ENCODE measurements at places on chromosomes 7 and 10.

DNA sequence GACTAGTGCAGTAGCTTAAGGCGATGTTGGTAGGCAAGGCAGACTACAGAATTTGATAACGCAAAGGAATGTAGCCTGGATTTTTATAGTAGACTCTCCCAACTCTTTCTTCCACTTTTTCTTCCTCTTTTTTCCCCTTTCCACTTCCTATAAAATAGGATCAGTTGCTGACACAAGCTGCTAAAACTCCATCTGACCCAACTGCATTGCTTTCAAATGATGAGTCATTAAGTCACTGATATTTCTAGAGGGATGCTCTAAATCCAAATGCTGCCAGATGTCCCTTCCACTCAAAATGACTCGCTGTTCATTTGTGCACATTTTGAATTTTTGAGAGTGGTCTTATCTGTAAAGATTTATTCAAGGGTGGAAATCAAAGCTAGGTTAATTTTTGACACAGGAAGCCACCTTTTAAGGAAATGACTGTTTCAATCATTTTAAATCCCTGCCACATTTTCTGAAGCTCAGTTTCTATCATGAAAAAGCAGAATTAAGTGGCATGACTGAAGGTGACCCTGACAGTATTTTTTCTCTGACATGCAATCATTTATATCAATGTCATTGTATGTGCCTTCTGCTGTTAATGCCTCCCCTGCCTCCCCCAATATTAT lies 25.8 kb upstream of the SFMBT2 start:
- no peak overlapping the region for H3K4me3 ChIP-seq
- H3K4me1 ChIP-seq, result no peaks in the 10 kb centered on the region
- DNase-seq, result no peak
- no peak overlapping the region for H3K27ac ChIP-seq
- no peaks in the 10 kb centered on the region for H3K27me3 ChIP-seq

GRCh38 chr7:147811923-147812322 lies 778.6 kb upstream of the C7orf33 start:
- H3K4me1 ChIP-seq, result no peaks in the 10 kb centered on the region
- DNase-seq, result no peak
- no peak overlapping the region for H3K27ac ChIP-seq
- H3K27me3 ChIP-seq, result peaks cover under 1% of the 10 kb centered on the region

DNA sequence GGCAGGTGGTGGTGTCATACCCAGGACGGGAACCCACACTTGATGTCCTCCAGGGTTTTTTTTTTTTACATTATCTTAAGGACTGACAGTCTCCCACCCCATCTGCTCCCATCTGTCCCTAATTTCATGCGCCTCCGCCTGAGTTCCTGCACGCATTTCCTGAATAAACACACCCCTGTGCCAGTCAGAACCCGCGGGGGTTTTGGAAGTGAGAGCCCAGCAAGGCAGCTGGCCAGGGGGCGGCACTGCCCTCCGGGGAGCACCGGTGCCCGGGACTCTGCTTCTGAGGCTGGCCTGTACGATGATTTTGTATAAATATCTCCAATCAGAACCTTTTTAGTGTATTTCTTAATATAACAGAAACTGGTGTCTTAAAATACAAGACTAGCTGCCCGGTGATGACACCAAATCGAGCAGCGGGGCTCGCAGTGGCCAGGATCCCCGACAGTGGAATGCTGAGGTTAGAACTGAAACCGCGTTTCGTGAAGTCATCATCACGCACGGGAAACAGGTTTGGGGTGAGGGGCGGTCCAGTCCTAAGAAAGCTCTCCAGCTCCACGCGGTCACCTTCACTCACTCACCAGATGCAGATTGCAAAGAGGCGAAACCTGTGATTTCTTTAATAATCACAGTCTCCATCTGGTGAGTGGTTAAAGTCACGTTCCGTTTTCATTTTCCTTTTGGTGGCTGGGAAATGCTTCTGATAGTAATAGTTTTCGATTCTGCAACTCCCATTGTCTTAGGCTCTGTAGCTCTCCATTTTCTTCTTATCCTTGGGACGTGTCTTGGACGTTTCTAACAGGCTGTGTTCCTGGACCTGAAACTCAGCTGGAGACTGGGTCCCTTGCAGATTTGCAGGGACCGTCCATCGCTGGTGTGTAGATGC lies 19.7 kb downstream of the BNIP3 start:
- H3K27me3 ChIP-seq, result no peaks in the 10 kb centered on the region
- peaks cover 24% of the 10 kb centered on the region for H3K4me1 ChIP-seq
- peaks cover 24% of the 10 kb centered on the region for H3K36me3 ChIP-seq
- H3K4me3 ChIP-seq, result no peak overlapping the region

DNA sequence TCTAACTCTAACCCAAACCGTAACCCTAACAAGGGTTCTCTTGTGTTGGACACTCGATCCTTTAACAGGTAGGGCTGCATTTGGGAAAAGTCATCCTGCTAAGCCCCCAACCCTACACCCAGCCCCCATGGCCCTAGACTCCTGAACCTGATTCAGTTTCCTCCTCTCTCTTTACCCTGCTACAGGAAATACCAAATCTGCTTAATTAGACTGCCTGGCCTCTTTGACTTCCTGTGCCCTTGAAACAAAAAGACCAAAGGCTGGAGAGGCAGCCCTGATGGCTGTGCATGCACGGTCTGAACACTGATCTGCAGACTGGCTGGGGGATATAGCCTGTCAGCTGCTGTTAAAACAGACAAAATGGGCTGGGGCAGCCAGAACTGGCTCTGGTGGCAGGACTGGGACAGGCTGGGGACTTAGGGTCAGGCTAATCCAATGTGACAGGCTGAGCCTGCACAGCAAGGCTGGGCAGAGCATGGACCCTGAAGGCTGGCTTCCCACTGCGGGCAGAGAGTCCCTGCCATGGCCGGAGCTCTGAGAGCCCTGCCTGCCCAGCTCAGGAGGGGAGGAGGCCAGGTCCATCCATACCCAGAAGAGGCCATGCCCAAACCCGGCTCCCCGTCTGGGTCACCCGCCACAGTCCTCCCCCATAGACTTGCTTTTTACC lies 51.0 kb upstream of the MSMB start:
- H3K27ac ChIP-seq, result no peak overlapping the region
- H3K4me3 ChIP-seq, result no peak overlapping the region
- no peaks in the 10 kb centered on the region for H3K36me3 ChIP-seq
- DNase-seq, result no peak

- DNase-seq, result no peak
- H3K36me3 ChIP-seq, result no peaks in the 10 kb centered on the region
- no peaks in the 10 kb centered on the region for H3K27me3 ChIP-seq
- no peak overlapping the region for H3K4me3 ChIP-seq
- no peaks in the 10 kb centered on the region for H3K4me1 ChIP-seq
Observed at GRCh38 chr10:16105082-16105481, 244.8 kb upstream of the MINDY3 start.

- no peak for DNase-seq
- no peak overlapping the region for H3K4me3 ChIP-seq
- peaks cover 21% of the 10 kb centered on the region for H3K27me3 ChIP-seq
- no peaks in the 10 kb centered on the region for H3K36me3 ChIP-seq
- no peaks in the 10 kb centered on the region for H3K4me1 ChIP-seq
Observed at GRCh38 chr10:78651287-78651686, 417.5 kb upstream of the ZMIZ1 start.

DNA sequence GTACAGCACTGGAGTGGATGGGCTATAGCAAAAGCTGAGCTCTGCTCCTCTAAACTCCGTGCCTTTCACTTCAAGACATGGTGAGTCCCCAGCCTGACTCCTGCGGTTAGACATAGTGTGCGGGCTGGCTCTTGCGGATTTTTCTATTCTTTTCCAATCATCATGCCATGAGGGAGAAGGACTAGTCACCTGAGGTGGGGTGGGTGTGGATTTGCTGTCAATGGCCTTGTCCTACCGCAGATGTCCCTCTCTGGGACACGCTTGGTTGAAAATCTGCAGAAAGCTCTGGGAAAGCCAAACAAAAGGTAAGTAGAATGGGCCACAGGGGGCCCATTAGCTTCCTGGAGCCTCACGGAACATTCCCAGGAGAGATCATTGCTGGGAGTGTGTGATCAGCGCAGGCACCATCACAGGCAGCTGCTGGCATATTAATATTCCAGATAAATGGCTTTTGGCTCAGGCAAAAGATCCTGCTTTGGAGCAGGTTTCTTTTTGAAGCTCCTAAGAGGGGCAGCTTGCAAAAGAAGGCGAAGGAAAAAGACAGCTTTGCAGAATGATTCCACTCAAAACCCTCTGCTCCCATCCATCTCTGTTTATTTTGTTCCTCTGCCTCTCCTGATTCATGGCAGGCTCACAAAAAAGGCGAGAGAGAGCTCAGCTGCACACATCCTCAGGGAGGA lies 509.0 kb upstream of the ZMIZ1 start:
- H3K27me3 ChIP-seq, result no peaks in the 10 kb centered on the region
- H3K4me1 ChIP-seq, result no peaks in the 10 kb centered on the region
- H3K4me3 ChIP-seq, result no peak overlapping the region
- DNase-seq, result no peak
- H3K36me3 ChIP-seq, result no peaks in the 10 kb centered on the region

- no peak overlapping the region for H3K27ac ChIP-seq
- H3K4me1 ChIP-seq, result no peaks in the 10 kb centered on the region
- no peaks in the 10 kb centered on the region for H3K36me3 ChIP-seq
- no peak overlapping the region for H3K4me3 ChIP-seq
- H3K27me3 ChIP-seq, result peaks cover 1% of the 10 kb centered on the region
Observed at GRCh38 chr10:51348622-51349021, 274.3 kb downstream of the PRKG1 start.

DNA sequence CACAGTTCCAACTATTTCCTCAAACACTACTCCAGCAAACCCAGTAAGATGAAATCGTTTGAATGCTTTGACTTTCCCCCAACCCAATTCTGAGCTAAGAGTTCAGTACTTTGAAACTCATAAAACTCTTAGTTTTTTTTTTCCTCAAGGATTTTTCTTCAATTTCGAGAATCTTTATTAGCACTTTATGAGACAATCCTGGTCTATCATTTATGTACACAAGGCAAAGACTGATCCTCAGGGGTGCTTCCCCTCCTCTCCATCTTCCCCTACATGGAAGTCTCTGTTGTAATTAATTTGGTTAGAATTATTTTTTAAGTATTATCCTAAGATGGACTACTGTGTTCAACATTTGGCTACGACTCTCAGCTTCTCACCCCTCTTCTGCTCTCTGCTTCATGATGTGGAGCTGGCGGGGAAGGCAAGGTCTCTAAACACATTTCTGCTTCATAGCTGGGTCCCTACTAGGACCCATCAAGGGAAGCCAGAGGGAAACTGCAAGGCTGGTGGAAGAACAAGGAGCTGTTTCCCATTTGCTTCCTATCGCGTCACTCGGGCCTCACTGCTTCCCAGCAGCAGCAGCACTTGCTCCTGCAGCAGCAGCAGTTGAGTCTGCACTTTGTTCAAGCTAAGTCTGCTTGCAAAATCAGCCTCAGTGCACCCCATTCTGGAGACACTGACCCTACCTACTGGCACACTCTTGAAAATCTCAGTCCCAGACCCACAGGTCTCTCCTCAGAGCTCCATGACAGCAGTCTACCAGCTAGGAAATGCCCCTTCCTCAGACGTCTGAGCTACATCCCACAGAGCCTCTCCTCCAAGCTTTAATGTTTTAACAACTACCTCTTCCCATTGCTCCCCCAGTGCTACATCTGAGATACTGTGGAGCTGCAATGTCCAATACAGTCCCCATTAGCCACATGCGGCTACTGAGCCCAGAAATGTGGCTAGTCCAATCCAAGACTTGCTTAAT lies 90.0 kb downstream of the CHCHD3 start:
- no peak overlapping the region for H3K27ac ChIP-seq
- H3K36me3 ChIP-seq, result peaks cover 20% of the 10 kb centered on the region
- H3K4me3 ChIP-seq, result no peak overlapping the region
- peaks cover 5% of the 10 kb centered on the region for H3K4me1 ChIP-seq
- H3K27me3 ChIP-seq, result no peaks in the 10 kb centered on the region
- DNase-seq, result no peak

GRCh38 chr7:33903791-33904680 lies 1.3 kb upstream of the BMPER start:
- H3K36me3 ChIP-seq, result no peaks in the 10 kb centered on the region
- peaks cover 9% of the 10 kb centered on the region for H3K4me1 ChIP-seq
- DNase-seq, result peak; percentile 25
- no peak overlapping the region for H3K27ac ChIP-seq
- peaks cover 62% of the 10 kb centered on the region for H3K27me3 ChIP-seq

DNA sequence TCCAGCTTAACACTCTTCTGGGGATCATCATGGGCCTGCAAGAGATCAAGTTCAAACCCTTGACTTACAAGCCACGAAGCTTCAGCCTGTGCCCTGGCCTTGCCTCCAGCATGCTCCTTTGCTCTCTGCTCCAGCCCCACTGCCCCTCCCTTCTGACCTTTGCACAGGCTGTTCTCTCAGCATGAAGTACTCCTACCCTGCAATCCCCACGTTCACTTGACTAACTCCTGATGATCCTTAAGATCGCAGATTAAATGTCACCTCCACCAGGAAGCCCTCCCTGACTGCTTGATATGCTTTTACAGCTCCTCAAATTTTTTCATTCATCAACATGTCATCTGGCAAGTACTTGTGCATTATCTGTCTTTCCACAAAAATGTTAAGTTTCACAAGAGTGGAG lies 75.5 kb upstream of the SLF2 start:
- H3K27me3 ChIP-seq, result peaks cover 34% of the 10 kb centered on the region
- no peak overlapping the region for H3K27ac ChIP-seq
- no peaks in the 10 kb centered on the region for H3K36me3 ChIP-seq

GRCh38 chr7:52026140-52026539 lies 709.5 kb upstream of the COBL start:
- no peak for DNase-seq
- H3K4me1 ChIP-seq, result no peaks in the 10 kb centered on the region
- H3K36me3 ChIP-seq, result no peaks in the 10 kb centered on the region
- H3K27me3 ChIP-seq, result no peaks in the 10 kb centered on the region
- H3K4me3 ChIP-seq, result no peak overlapping the region
- no peak overlapping the region for H3K27ac ChIP-seq

- H3K27ac ChIP-seq, result no peak overlapping the region
- H3K4me3 ChIP-seq, result no peak overlapping the region
- H3K36me3 ChIP-seq, result no peaks in the 10 kb centered on the region
- peaks cover 11% of the 10 kb centered on the region for H3K27me3 ChIP-seq
Observed at GRCh38 chr10:15558136-15558535, 161.6 kb downstream of the ITGA8 start.

- no peaks in the 10 kb centered on the region for H3K27me3 ChIP-seq
- no peaks in the 10 kb centered on the region for H3K4me1 ChIP-seq
- no peak for DNase-seq
- H3K4me3 ChIP-seq, result no peak overlapping the region
- no peak overlapping the region for H3K27ac ChIP-seq
- no peaks in the 10 kb centered on the region for H3K36me3 ChIP-seq
Observed at GRCh38 chr10:60896033-60896432, 48.0 kb downstream of the RHOBTB1 start.

DNA sequence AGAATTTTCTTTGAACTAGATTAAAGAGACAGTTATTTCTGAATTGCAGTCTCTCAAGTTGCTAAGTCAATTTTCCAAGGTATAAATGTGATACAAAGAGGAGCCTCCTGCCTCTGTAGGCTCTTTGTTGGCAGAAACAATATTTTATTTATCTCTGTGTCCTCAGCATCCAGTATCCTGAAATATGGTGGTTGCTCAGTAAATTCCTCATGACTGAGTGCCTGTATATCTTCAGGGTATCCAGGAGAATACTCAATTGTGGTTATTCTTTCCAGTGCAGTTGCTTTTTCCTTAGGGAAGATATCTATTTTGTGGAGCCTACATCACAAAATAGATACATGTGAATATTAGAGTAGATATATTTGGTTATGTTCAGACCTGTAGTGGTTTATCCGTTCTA lies 144.8 kb upstream of the FERD3L start:
- no peak overlapping the region for H3K27ac ChIP-seq
- no peaks in the 10 kb centered on the region for H3K27me3 ChIP-seq
- no peaks in the 10 kb centered on the region for H3K4me1 ChIP-seq
- no peak overlapping the region for H3K4me3 ChIP-seq

Measured in activated naive CD8-positive, alpha-beta T cell treated with anti-CD3 and anti-CD28 coated beads, Interleukin-2, amount 50 U/mL, for 24 hours (primary cell).